Heart right ventricle (tissue), 16 donors: ENCODE measurements at places on chromosomes 11 and 22.

DNA sequence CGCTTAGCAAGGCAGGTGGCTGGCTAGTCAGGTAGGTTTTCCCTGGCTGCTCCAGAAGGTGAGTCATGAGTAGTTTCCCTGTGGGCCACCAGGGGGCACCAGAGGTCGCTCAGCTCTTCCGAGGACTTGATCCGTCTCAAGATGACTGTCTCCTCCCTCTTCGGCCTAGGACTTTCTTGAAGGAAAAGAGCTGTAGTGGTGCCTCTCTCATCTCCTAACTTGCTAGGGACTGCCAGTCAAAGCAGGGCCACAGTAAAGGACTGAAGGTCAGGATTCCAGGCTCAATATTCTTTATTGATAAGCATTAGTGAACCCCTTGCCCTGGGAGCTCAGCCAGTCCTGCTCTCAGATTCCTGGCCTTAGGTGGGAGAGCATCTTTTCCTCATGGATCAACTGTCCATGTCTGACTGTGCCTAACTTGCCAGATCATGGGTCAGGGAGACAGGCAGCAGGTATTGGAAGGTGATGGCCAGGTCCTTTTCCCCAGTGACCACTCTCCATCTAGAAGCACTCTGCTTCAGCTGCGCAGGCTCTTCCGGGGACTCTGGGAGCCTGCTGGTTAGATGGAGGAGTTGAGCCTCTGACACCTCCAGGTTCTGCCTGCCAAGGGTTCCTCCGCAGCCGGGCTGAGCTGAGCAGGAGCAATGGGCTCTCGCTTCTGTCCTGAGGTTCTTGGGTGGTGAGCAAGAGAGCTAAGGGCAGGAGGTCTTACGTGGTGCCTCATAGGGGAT, 1.9 kb downstream of the POLD4 start:
- peak overlapping the region; percentile 93 for H3K4me3 ChIP-seq
- peaks cover 48% of the 10 kb centered on the region for H3K4me1 ChIP-seq
- peak overlapping the region; percentile 100 for H3K27ac ChIP-seq
- H3K27me3 ChIP-seq, result no peaks in the 10 kb centered on the region
- DNase-seq, result peak; percentile 47

DNA sequence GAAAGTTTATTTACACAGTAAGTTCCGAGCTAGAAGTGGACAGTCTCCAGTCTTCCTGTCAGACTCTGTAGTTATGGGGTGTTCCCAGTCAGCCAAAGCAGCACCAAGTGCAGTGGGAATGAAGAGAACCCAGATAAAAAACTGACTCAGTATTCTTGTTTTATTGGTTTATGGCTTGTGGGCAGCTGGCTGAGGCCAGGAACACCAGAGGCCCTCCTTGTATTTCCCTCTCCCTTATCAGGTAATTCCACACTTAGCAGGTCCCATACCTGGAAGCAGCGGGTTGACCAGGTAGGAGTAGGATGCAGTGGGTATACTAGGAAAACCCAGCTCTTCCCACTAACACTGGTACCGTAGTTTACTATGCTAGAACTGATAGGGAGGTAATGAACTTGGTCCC, 3.5 kb upstream of the BACE1-AS start:
- no peak overlapping the region for H3K4me3 ChIP-seq
- H3K4me1 ChIP-seq, result no peaks in the 10 kb centered on the region
- peaks cover 100% of the 10 kb centered on the region for H3K36me3 ChIP-seq
- DNase-seq, result no peak
- no peak overlapping the region for H3K27ac ChIP-seq
- no peaks in the 10 kb centered on the region for H3K27me3 ChIP-seq

GRCh38 chr22:37186228-37186996, 1.6 kb downstream of the C1QTNF6 start:
- H3K36me3 ChIP-seq, result no peaks in the 10 kb centered on the region
- H3K4me1 ChIP-seq, result peaks cover 18% of the 10 kb centered on the region
- H3K4me3 ChIP-seq, result no peak overlapping the region

GRCh38 chr11:13291800-13292199, 14.2 kb downstream of the BMAL1 start:
- no peaks in the 10 kb centered on the region for H3K27me3 ChIP-seq
- no peak overlapping the region for H3K4me3 ChIP-seq
- peaks cover 13% of the 10 kb centered on the region for H3K4me1 ChIP-seq
- DNase-seq, result no peak
- H3K27ac ChIP-seq, result no peak overlapping the region

DNA sequence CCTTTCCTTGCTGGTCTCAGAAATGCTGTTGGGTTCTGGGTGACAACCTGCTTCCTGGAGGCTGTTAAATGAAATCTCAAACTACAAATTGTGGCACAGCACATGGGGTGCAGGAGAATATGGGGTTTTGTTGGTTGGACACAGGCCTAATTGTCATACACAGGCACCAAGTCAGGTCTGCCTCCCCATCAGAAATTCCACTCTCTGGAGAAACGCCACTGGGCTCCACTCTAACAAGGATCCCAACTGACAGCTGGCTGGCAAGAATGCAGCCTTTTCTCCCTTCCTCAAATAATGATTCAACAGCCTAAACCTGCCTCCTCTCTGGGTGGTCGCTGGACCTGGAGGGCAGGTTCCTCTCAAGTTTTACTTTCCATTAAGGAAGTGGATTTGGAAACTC, 177.8 kb upstream of the NARS2 start:
- no peak for DNase-seq
- H3K4me3 ChIP-seq, result no peak overlapping the region
- no peaks in the 10 kb centered on the region for H3K36me3 ChIP-seq
- H3K4me1 ChIP-seq, result no peaks in the 10 kb centered on the region
- no peaks in the 10 kb centered on the region for H3K27me3 ChIP-seq
